Stimulated activated CD4-positive, alpha-beta T cell treated with anti-CD3 and anti-CD28 coated beads, Interleukin-1b, Interleukin-23, amount 100 ng/mL, for 1 hour (primary cell): ENCODE measurements at places on chromosomes 16 and 17.

DNA sequence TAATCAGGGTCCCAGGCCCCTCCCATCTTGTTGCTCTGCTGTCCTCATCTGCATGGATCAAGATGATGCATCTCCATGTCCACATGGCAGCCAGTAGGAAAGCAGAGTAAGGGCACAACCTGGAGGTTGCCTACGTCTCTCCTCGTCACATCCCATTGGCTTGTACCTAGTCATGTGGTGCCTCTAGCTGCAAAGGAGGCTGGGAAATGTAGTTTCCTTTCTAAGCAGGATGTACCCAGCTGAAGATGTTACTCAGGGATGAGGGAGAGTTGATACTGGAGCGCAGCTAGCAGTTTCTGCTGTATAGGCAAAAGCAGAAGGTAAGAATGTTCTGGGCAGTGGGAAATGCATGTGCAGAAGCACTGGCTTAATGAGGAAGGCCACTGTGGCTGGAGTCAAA lies 20.8 kb downstream of the ABCC1 start:
- no peak for DNase-seq

- no peak for DNase-seq
These were observed 2.0 kb downstream of the HOXB8 start for GRCh38 chr17:48612854-48613691.

- DNase-seq, result no peak
These were observed 34.9 kb upstream of the MMD start for GRCh38 chr17:55456307-55457240.

- no peak for DNase-seq
These were observed 11.9 kb downstream of the CASKIN2 start for GRCh38 chr17:75503337-75503950.

GRCh38 chr16:89407925-89408300 lies 82.4 kb downstream of the ANKRD11 start:
- DNase-seq, result no peak

GRCh38 chr17:28879886-28880571 lies 17.5 kb downstream of the FLOT2 start:
- no peak for DNase-seq

GRCh38 chr16:11848842-11849241 lies 2.5 kb downstream of the RSL1D1 start:
- DNase-seq, result no peak

DNA sequence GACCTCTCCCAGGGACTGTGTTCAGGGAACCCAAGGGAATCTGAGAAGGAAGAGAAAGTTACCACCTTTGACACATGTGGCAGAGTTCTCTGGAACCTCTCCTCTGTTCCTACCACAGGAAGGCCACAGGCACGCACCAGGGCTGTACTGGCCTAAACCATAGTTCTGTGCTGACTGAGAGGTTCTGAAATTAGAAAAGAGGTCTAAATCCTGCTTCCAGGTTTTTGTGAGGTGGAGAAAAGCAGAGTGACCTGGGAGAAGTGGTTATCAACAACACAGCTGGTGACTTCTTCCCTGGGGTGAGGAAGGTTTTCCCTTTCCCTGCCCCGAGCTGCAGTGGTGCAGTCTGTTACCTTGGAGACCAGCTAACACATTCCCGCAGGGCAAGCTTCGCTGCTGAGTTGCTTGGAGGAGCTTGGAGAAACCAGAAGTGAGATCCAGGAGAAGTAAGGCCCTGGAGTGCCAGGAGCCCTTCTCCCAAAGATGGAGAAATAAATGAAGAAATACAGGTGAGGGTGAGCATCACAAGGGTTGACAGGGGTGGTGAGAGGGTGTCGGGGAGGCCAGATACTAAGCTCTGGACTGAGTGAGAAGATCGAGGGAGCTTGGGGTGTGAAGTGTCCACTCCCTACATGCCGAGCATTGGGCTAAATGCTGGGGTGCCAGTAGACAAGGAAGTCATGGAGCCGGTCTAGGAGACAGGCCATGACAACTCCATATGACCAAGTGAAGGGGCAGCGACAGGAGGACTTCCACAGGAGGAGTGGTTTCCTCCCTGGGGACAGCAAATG lies at the start of gene VWA3A:
TSS of gene VWA3A (plus strand) at position 399 of the 791 bp plus-strand sequence. CDS start at position 496, 97 bp downstream.
- no peak for DNase-seq

DNA sequence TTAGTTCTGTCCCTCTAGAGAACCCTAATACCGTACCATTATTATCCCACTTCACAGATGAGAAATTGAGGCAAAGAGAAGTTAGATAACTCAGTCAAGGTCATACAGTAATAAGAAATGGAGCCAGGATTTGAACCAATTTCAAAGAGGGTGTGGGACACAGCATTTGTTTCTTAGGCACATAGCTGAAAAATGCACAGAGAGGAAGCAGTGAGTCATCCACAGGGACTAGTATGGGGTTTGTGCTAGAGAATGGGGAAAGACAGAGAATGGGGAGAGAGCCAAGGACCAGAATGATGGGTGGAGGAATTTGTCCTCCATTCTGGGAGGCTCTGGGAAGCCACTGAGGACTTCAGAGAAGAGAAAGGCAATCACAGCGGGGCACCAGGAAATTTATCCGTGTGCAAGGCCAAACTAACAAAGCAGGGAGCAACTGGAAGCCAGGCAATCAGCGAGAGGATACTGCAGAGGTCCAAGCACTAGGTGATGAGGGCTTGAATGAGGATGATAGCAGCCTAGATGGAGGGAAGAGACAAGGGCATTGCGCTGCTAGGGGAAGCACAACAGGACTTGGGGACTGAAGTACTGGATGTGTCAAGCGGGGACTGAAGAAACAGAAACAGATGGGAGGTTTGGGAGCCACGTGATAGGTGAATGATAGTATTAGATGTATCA lies 78.1 kb upstream of the ZFHX3 start:
- no peak for DNase-seq

DNA sequence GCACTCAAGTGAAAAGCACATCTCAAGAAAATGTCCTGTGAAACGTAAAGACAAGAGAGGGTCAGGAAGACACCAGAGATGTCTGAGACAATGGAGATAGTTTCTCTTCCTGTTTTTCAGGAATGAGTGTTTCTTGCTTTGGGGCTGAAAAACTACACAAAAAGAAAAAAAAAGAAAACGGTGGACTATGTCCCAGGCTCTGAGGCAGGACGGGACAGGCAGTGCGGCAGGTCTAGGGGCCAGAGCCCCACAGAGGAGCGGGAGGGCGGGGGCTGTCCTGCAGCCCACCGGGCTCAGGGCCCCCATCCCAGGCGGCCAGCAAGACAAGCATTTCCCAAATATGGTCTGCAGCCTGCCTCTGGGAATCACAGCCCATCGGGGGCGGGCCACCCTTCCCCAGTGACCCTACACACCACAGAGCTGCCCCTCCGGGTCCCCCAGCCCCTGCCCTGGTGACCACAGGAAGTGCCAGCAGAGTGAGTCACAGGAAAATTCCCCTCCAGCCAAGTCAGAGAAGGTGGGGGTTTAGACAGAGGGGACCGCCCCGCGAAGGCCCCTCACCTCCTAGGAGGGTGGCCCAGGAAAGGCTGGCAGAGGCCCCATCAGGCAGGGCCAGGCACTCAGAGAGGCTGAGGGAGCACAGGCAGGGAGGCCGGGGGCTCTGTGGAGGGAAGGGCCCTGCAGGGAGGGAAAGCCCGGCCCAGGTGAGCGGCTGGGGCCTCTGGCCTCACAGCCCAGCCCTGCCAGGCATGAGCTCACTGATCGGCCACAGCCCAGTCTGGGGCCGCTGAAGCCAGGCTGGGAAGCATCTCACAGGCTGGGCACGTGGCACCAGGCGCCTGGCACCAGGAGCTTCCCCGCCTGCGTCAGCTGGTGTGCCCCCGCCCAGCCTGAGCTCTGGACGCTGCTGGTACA lies 6.3 kb downstream of the BCAR1 start:
- no peak for DNase-seq

DNA sequence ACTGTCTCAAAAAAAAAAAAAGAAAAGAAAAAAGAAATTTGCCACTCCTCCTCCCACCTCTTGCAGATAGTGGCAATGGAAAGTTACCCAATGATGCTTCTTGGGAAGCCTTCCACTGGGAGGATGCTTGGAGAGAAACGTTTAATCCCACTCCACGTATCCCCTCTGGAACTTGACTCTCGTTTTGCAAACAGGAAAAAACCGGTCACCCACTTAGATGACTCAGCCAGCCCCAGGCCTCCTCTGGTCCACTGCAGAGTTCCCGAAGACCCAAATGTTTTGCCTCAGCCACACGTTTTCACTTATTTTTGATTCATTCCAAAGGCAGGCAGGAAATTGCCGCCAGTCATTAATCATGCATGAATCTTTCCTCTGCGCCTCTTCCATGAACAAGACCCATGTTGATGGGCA lies 9.3 kb upstream of the TNFRSF17 start:
- DNase-seq, result no peak

GRCh38 chr16:53664724-53665345 lies 38.8 kb downstream of the RPGRIP1L start:
- no peak for DNase-seq

DNA sequence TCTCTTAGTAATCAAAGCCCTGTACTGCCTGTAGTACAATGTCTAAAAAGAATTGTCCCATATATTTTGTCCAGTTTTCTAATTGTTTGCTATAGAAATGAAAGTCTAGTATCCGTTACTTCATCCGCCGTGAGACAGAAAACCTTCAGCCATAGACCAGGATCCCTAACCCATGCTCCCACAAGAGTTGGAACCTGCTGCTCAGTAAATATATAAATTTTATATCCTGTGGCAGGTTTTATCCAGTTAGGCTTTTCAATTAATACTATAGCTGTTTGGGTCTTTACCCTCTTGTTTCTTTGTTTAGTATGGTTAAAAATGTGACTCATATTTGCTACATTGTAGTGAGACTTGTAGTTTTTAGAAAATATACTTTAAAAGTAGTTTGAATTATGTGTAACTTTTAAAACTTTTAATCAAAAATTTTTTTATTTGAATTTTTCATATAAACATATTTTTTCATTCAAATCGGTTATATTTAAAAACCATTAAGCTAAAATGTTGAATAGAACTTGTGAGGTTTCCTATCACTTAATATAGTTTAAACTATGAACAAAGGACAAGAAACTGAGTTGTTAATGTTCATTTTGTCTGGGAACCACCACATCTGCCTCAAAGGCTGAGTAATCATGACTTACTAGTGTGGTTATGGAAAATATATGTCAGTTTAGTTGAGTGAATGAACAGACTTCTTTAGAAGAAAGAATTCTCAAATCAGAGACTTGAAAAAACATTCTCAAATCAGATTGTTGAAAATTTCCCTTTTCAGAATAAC lies 54.8 kb downstream of the VMP1 start:
- no peak for DNase-seq

DNA sequence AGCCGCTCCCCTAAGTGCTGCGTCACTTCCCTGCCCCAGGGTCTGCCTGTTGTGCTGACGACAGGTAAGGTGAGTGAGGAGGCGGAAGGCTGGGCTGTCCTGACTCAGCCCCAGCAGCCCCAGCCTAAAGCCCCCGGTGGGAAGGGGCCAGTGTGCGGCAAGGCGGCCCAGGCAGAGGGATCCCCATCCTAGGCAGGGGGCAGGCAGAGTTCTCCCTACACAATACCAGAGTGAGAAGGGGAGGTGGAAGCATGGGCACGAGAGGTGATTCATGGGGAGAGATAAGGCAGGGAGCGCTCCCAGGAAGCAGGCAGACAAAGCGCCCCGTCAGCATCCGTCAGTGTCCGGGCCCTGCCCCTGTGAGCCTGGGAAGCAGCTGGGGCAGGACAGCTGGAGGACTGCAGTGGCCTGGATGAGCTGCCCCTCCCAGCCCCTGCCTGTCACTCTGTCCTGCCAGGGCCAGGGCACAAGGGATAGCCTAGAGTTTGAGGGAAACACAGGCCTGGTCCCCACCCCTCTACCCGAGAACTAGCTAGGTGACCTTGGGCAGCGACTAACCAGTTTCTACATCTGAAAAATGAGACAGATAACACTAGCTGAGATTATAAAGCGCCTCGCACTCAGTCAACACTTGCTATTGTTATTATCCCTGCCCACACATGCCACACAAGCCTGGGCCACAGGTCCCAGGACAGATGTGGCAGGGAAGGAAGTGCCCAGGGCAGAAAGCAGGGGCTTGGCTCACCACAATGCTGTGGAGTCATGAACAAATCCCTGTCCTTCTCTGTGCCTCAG lies 3.8 kb downstream of the FAM83G start:
- DNase-seq, result no peak

- DNase-seq, result no peak
These were observed 6.9 kb downstream of the ZACN start for GRCh38 chr17:76085731-76086366.
